ENCODE measurements at places on chromosomes 16 and 17. TPM values are rescaled to one million over a fixed set of nuclear protein-coding genes. Genes with fewer than 3 reads are reported as not detected.

Gene TNFRSF13B
- not detected for total RNA-seq

Gene NPB
- total RNA-seq: 0.20 TPM

Gene TAC4
- total RNA-seq: not detected

Gene RNU2-1
- total RNA-seq: not detected

Gene TMEM114
- not detected for total RNA-seq

Gene FKBP10
- 196 TPM for total RNA-seq

Gene CCL3
- total RNA-seq: not detected

GRCh38 chr16:26019381-26020242, 327.9 kb downstream of the HS3ST4 start:
- no peak for DNase-seq

GRCh38 chr16:25256695-25257469, 763 bp downstream of the ZKSCAN2 start:
- no peak for DNase-seq

GRCh38 chr17:40351359-40352236, 12.9 kb downstream of the GJD3 start:
- no peak for DNase-seq

- DNase-seq: no peak
Measured at GRCh38 chr16:49277386-49277742, 4.3 kb downstream of the CBLN1 start.

GRCh38 chr16:11400076-11400475, 54.8 kb downstream of the RMI2 start:
- DNase-seq: no peak

DNA sequence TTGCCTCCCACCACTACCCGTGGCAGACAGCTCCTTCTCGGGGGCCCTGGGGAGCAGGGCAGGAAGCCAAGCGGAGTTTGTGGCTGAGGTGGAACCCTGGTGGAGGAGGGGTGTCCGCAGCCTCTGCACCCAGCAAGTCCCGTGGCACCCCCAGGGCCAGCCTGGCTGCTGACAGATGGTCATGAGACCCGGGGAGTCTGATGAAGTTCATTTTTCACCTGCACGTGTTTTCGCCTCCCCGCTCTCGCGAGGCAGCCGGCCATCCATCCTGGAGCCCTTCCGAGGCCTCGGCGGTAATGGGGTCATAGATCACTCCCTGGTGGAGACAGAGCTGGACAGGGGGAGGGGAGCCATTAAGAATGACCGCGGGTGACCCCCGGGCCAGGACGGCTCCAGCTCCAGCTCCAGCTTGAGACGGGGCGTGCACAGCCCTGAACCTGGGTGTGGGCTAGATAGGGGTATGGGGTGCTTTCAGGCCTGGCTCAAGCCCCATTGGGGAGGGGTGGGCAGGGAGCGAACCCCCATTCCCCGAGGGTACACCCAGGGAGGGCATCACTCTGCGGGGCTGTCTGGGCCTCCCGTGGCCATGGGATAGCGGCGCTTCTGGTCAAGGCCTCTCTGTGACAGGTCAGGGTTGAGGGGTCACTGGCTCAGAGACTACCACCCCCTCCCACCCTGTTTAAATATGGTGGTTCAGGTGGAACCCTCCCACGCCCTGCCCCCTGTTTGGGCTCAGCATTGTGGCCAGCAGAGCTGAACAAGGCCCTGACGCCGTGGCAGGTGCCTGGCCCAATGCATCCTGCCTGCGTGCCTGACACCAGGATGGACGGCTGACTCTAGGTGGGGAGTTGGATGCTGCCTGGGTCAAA, 227.4 kb upstream of the GSE1 start:
- no peak for DNase-seq

GRCh38 chr17:13957636-13958035, 111.7 kb upstream of the COX10 start:
- no peak for DNase-seq

DNA sequence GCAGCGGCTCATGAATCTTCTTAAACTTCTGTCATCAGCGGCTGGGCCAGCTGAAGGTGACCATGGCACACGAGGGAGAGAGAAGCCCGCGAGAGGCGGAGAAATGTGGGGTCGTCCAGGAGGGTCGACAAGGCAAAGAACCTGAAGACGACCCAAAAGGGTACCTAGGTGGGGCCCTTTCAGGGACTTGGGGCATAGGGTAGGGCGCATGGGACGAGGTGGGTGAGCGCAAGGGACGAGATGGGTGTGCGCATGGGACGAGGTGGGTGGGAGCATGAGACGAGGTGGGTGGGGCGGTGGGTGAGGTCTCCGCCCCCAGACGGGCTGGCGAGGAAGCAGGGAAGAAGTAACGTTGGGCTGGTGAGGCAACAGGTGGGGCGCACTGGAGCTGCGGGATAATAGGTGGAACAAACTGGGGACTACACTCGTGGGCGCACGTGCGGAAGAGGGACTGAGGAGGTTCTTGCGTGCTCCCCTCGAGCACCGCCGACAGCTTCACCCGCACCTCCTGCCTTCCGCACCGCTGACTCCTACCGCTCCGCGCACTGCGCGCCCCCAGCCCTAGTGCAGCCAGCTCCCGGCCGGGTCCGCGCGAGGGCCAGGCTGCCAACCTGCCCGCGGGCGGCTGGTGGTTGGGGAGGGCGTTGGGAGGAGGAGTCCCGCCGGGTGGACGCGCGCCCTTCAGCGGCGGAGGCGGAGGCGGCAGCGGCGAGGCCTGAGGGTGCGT, 23.2 kb upstream of the CRYM start:
- peak; percentile 27 for DNase-seq

DNA sequence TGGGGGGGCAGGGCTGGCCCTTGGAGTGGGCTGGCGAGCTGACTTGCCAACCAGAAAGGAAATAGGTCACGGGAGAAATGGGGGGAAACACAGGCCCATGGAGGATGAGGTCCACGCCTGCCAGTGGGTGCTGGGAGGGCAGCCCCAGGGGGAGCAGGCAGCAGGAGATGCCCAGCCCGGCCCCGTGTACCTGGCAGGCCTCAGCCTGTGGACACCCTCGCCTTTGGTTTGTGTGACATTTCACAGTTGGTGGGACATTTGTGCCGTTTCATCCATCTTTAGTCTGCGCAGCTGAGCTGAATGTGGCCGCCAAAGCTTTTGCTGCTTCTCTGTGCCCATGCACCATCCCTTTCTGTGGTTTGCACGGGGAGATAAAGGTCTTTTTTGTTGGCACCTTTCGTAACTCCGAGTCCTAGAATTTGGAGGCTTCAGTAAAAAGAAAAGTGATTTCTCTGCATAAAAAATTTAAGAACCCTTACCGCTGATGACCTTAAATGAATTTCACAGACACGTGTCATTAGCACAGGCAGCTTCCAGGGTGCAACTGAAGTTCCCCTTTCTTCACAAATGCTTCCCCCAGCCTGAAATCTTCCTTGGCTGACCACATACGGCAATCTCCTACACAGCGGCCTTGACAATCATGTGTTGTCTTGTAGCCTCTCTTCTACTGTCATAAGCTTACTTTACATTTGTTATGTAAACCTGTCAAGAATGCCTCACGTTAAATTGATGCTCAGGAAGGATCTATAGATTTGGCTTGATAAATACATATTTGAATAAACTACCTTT, 193.6 kb downstream of the RPTOR start:
- DNase-seq: no peak

DNA sequence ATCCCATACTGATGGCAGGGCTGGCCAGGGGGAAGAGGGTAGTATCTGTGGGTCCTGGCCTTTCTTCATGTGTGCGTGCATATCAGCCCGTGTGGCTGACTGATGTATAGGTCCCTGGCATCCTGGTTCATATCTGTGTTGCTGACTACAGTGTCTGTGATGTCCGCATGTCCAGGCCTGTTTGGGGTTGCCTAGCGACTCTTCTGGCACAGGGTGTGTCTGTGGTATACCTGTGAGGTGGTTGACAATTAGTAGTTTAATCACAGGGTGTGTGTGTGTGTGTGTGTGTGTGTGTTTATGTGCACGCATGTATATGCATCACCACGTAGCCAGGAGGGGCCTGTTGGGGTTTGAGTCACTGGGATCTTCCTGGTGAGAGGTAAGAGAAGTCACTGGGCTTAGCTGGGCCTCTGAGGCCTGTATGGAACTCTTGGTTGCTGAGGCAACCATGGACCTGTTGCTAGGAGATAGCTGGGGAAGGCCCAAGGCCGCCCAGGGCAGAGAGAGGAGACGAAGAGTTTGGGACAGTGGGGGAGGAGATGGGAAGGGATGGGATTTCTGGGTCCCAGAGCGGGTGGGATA, 603 bp upstream of the TMEM95 start:
- DNase-seq: no peak

- no peak for DNase-seq
Measured at GRCh38 chr16:17302214-17302613, 168.5 kb downstream of the XYLT1 start.

DNA sequence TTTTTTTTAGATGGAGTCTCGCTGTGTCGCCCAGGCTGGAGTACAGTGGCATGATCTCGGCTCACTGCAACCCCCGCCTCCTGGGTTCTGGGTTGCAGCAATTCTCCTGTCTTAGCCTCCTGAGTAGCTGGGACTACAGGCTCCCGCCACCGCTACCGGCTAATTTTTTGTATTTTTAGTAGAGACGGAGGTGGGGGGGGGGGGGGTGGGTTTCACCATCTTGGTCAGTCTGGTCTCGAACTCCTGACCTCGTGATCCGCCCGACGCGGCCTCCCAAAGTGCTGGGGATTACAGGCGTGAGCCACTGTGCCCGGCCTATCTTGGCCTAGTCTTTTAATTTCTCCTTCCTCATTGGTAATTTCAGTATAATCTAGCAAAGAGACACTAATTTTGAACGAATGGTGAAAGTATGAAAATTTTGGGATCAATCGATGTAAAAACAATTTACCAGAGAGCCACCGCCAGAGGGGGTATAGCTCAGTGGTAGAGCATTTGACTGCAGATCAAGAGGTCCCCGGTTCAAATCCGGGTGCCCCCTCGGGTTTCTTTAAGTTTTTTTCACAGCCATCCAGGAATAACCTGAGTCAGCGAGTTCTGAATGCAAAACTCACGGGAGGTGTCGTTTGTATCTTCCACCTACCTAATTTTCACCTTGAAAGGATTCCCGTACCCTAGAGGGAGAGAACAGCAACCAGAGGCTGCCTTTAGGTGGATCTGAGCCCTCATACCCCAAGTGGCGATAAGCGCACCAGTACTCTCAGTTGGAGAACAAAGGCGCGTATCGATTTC, 2.5 kb upstream of the LASP1 start:
- DNase-seq: no peak

GRCh38 chr16:84995663-84996062, 15.7 kb downstream of the ZDHHC7 start:
- DNase-seq: no peak

DNA sequence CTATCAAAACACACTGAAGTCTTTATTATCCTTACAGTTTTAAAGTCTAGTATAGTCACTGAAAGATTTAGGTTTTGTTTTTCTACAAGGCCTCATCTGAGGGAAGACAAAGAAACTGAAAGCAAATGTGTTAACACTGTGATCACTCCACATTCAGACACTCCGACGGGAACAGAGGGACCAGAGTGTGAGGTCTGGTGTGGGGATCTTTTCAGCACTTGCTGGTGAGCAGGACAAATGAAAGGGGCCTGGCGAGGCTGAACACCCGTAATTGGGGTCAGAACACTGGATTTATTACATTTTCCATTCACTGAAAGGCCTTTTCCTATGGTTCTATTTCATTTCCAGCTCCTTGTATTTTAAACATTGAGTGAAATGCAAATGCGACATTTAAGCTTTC, 910.5 kb downstream of the CDH11 start:
- DNase-seq: no peak

- no peak for DNase-seq
Measured at GRCh38 chr17:34341916-34342315, 14.4 kb upstream of the CCL13 start.

Measured in pulmonary artery endothelial cell (primary cell).